ENCODE measurements at places on chromosomes 16 and 17. TPM values are rescaled to one million over a fixed set of nuclear protein-coding genes. Genes with fewer than 3 reads are reported as not detected.

Gene SSTR5
- total RNA-seq, result not detected

Gene PPP1R1B
- total RNA-seq, result not detected

Gene KLHL10
- total RNA-seq, result not detected

Gene MYH13
- not detected for total RNA-seq

Gene TLCD3B
- total RNA-seq, result 6.5 TPM

Gene SLC43A2
- total RNA-seq, result 0.55 TPM

Gene IFI35
- total RNA-seq, result 125 TPM

Gene MLKL
- 26.1 TPM for total RNA-seq

Gene KRT28
- total RNA-seq, result not detected

DNA sequence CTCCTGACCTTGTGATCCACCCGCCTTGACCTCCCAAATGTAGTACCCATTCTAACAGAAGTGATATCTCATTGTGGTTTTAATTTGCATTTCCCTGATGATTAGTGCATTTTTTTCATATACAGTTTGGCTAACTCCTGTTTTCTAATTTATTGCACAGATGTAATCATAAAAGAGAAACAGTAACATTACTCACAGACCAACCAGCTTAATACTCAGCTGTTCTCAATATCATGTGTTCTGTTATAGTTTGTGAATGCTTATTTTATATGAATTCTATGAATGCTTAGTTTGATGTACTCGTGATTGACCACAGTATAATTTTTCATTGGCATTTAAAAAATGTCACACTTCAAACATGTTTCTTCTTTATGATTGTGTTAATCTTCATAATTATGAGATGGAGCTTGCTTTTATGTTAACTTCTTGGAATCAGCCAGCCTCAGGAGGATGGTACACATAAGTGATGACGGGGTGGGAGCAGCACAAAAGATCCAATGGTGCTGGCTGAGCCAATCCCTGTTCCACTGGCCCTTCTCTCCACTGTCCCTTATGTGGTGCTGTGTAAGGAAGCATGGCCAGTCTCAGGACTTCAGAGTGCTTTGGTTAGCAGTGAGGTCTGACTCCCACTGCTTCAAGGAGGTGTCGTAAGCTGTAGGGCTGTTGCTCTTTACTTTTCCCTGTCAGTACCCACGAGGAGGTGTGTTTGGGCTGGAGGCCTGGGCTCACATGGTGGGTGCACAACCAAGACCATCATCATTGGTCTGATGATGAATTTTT, 191.0 kb downstream of the SPECC1 start:
- H3K27me3 ChIP-seq, result no peaks in the 10 kb centered on the region
- no peak overlapping the region for H3K4me3 ChIP-seq
- H3K4me1 ChIP-seq, result peaks cover 4% of the 10 kb centered on the region
- DNase-seq, result no peak
- H3K27ac ChIP-seq, result no peak overlapping the region

GRCh38 chr17:68542698-68543463, 30.7 kb downstream of the PRKAR1A start:
- H3K27me3 ChIP-seq, result no peaks in the 10 kb centered on the region
- H3K36me3 ChIP-seq, result peaks cover 1% of the 10 kb centered on the region
- DNase-seq, result no peak
- H3K4me3 ChIP-seq, result no peak overlapping the region
- H3K27ac ChIP-seq, result no peak overlapping the region

- H3K4me1 ChIP-seq, result peaks cover 49% of the 10 kb centered on the region
- no peaks in the 10 kb centered on the region for H3K27me3 ChIP-seq
- H3K27ac ChIP-seq, result peak overlapping the region; percentile 72
- peaks cover 60% of the 10 kb centered on the region for H3K36me3 ChIP-seq
- no peak overlapping the region for H3K4me3 ChIP-seq
- DNase-seq, result peak; percentile 82
Measured at GRCh38 chr17:8935191-8935590, 30.3 kb downstream of the PIK3R5 start.

DNA sequence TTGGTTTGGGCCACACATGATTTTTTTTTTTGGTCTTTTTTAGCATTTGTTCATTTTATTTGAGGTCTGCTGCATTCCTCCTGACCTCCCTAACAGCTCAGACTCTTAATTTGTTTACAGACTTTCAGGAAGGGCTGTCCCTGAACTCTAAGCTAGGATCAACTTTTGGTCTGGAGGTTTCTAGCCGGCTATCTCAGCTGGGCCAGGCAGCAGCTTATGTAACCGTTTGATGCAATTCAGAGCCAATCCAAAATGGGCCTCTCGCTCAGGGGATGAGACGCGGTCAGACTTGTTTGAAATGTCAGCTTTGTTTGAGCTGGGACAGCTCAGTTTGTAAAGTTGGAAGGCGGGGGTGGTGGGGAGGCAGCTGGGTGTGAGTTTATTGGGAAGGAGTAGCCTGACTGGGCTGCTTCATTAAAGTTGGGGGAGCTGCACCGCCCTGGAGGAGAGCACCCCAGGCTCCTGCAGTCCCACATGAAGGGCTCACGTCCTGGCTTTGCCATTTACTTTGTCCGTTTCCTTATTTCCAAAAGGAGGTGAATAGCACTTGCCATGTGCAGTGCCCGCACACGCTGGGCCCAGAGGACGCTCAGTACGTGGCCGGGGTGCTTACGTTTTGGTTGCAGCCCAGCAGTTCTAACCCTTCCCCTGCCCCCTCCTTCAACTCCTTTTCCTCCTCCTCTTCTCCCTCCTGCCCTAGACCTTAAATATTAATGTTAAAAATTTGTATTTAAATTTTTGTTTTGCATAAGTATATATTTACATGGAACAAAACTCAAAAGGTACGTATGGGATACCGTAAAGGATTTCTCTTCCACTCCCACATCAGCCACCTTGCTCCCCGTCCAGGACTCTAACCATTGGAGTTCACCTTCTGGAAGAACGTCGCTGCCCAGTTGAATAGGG, 121.2 kb downstream of the SNX29 start:
- H3K4me3 ChIP-seq, result no peak overlapping the region
- H3K4me1 ChIP-seq, result peaks cover 4% of the 10 kb centered on the region
- H3K27me3 ChIP-seq, result no peaks in the 10 kb centered on the region
- no peak overlapping the region for H3K27ac ChIP-seq

DNA sequence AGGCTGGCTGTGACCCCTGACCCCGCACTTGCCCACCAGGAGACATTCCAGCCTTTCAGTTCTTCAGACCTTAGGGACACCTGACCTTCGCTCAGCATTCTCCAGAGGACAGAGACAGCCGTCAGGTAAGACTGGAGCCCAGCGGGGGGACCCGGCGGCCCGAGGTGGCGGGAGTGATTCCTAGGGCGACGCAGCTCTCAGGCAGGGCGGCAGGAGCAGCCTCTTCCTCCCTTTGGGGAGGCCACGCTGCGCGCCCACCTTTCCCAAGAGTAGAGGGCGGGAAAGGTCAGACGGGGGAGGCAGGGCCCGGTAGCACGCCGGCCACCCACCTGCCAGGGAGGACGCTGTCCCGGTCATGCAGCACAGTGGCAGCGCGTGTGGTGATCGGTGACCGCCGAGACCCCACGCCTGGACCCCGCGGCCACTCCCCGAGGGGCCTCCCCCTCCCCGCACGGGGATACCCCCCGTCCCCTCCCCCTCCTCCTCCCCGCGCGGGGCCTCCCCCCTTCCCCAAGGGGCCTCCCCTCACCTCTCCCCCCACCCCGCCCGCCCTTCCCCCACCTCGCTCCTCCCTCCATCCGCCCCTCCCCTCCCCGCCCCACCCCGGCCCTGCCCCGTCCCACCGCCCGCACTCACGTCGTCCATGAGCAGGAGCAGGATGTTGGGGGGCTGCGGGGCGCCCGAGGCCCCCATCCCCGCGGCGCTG, 472 bp downstream of the GALNS start:
- H3K27me3 ChIP-seq, result no peaks in the 10 kb centered on the region
- peak overlapping the region; percentile 94 for H3K4me3 ChIP-seq
- H3K36me3 ChIP-seq, result peaks cover 1% of the 10 kb centered on the region
- peak overlapping the region; percentile 19 for H3K27ac ChIP-seq
- H3K4me1 ChIP-seq, result peaks cover 30% of the 10 kb centered on the region

- H3K27me3 ChIP-seq, result peaks cover 4% of the 10 kb centered on the region
- no peak for DNase-seq
- H3K4me3 ChIP-seq, result no peak overlapping the region
- no peaks in the 10 kb centered on the region for H3K36me3 ChIP-seq
Measured at GRCh38 chr17:73943416-73944110, 259.9 kb upstream of the RPL38 start.

DNA sequence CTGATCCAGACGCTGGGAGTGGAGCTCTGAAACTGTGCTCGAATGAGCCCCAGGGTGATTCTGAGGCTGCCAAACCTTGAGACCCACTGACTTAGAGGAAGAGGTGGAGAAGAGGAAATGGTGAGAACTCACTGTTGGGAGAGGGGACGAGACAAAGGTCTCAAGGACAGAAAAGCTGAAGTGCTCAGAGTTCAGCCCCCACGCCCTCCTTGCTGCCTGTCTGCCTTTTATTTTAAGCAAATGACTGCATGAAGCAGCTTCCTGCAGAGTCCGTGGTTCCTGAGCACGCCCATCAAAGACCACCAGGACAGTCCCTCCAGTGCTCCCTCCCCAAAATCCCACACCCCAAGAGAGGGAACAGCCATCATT, 20.4 kb downstream of the COTL1 start:
- H3K36me3 ChIP-seq, result peaks cover 74% of the 10 kb centered on the region
- H3K27me3 ChIP-seq, result no peaks in the 10 kb centered on the region
- H3K4me1 ChIP-seq, result peaks cover 91% of the 10 kb centered on the region
- H3K27ac ChIP-seq, result peak overlapping the region; percentile 97
- H3K4me3 ChIP-seq, result peak overlapping the region; percentile 55
- no peak for DNase-seq

DNA sequence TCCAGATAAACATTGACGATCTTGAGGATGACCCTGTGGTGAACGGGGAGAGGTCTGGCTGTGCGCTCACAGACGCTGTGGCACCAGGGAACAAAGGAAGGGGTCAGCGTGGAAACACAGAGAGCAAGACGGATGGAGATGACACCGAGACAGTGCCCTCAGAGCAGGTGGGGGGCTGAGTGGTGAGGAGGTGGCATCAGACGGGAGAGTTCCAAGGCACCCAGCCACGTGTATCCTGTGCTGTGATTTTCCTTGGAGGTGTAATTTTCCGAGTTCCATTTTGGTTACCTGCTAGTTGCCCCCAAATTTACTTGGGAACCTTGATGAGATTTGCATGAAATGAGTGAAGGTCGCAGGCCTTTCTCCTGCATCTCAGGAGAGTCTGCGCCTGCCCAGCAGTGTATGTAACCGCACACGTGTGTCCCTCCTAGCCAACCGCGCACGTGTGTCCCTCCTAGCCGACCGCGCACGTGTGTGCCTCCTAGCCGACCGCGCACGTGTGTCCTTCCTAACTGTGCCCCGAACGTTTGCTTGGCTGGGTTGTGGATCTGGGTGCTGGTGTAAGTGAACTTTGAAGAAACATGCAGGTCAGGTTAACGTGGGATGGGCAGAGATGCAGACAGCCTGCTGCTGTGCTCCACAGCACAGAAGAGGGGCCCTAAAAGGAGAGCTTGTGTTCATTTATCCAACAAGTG, 10.1 kb downstream of the TCF25 start:
- H3K27me3 ChIP-seq, result no peaks in the 10 kb centered on the region
- H3K4me3 ChIP-seq, result no peak overlapping the region
- H3K36me3 ChIP-seq, result peaks cover 42% of the 10 kb centered on the region
- no peak overlapping the region for H3K27ac ChIP-seq
- no peaks in the 10 kb centered on the region for H3K4me1 ChIP-seq

GRCh38 chr16:30491744-30492308, 19.3 kb downstream of the ITGAL start:
- H3K27me3 ChIP-seq, result no peaks in the 10 kb centered on the region
- peaks cover 69% of the 10 kb centered on the region for H3K36me3 ChIP-seq
- H3K4me3 ChIP-seq, result no peak overlapping the region
- H3K27ac ChIP-seq, result peak overlapping the region; percentile 65
- peaks cover 53% of the 10 kb centered on the region for H3K4me1 ChIP-seq
- DNase-seq, result peak; percentile 59

DNA sequence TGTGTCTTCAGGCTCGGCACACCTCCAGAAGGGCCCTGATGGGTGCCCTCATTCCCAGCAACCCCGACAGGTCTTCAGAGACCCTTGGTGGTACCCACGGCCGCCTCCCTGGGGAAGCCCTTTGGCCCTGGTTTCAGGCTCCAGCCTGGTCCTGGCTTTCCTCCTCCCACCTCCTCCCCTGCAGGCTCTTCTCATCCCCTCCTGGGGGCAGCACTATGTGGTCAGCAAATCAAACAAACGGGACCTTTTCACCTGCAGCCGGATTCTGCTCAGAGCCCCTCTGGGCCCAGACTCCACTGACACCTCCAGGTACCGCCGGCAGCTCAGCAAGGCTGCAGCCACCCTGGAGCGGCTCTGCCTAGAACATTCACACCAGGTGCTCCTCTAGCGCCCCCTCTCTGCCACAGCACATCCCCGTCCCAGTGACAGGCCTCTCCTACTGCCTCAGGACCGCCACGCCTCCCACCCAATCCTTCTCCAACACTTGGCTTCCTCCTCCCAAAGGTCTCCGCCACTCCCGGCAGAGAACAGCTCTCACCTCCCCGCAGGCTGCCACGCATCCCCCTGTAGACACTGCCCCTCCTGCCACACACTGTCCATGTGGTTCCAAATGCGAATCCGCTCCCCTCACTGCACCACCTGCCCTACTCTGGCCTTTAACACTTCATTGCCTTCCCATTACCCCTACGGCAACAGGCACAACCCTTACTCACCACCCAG, 12.0 kb downstream of the CORO7 start:
- peaks cover 30% of the 10 kb centered on the region for H3K36me3 ChIP-seq
- H3K4me1 ChIP-seq, result peaks cover 7% of the 10 kb centered on the region
- no peak overlapping the region for H3K4me3 ChIP-seq

- no peaks in the 10 kb centered on the region for H3K27me3 ChIP-seq
- H3K4me3 ChIP-seq, result no peak overlapping the region
- no peak for DNase-seq
- no peaks in the 10 kb centered on the region for H3K4me1 ChIP-seq
- no peaks in the 10 kb centered on the region for H3K36me3 ChIP-seq
Measured at GRCh38 chr17:71548540-71549190, 572.2 kb upstream of the SOX9 start.

DNA sequence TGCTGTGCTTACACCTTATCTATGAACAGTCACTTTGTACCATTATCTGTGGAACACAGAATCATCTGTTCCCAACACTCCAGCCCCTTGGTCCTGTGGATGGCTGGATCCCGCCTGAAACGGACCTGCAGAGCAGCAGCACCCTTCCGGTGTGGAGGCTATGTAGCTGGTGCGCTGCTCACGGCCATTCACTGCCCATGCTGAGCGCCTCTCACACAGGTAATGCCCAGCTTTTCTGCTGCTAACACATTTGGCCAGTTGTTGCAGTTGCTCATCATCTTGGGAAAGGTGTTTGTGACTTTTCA, 11.4 kb upstream of the PLK1 start:
- no peak overlapping the region for H3K27ac ChIP-seq
- no peaks in the 10 kb centered on the region for H3K27me3 ChIP-seq
- H3K4me1 ChIP-seq, result peaks cover 49% of the 10 kb centered on the region
- H3K36me3 ChIP-seq, result peaks cover 81% of the 10 kb centered on the region
- DNase-seq, result no peak

DNA sequence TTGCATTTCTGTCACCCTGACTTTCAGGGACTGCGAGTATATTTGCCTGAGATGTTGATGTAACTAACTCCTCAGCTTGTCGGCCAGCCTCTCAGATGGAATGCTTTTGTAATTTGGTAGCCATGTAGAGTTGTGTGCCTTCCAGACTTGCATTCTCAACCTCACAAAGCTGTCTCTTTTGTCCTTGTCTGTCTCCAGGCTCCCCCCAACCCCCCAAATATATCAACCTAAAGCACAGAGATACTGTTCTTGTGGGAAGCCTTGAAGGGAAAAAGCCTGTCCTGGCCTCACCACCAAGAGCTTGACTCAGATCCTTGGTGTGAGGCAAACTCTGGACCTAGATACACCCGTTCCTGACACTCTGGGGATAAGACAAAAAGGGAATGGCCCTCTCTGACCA, 18.4 kb downstream of the SAP30BP start:
- no peak for DNase-seq
- H3K36me3 ChIP-seq, result peaks cover 15% of the 10 kb centered on the region
- no peaks in the 10 kb centered on the region for H3K27me3 ChIP-seq
- H3K4me3 ChIP-seq, result no peak overlapping the region
- H3K4me1 ChIP-seq, result peaks cover 40% of the 10 kb centered on the region
